ENCODE measurements at places on chromosomes 4 and X.

DNA sequence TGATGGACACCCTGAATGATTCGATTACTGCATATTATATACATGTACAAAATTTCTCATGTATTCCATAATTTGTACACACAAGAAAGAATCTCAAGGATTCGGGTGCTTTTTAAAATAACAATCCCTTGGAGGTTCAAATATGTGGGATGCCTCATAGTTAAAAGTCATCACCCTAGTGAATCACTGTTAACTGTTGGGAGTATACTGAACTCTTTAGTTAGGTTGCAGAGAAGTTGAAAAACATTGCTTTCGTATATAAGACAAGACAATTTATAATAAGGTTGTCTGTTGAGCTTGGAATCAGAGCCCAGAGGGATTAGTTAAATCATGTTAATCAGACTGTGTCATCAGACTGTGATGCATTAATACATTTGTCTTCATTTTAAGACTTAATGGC is 15.6 kb downstream of the DCK start:
- DNase-seq, result no peak

DNA sequence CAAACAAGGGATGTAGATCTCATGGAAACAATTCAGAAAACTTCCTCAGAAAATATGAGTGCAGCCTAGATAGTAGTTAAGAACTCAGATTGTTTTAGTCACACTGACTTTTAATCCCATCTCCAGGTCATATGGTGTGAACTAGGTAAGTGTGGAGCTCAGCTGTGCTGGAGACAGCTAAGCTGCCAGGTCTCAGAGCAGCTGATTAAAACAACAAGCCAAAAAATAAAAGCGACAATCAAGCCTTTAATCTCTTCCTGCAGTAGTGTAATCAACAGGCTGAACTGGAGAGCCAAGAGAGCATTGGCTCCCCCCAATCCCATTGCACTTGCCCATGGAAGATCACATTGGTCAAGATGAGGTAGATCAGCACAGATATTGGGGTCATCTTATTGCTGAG is 98.3 kb upstream of the ATOH1 start:
- DNase-seq, result no peak

DNA sequence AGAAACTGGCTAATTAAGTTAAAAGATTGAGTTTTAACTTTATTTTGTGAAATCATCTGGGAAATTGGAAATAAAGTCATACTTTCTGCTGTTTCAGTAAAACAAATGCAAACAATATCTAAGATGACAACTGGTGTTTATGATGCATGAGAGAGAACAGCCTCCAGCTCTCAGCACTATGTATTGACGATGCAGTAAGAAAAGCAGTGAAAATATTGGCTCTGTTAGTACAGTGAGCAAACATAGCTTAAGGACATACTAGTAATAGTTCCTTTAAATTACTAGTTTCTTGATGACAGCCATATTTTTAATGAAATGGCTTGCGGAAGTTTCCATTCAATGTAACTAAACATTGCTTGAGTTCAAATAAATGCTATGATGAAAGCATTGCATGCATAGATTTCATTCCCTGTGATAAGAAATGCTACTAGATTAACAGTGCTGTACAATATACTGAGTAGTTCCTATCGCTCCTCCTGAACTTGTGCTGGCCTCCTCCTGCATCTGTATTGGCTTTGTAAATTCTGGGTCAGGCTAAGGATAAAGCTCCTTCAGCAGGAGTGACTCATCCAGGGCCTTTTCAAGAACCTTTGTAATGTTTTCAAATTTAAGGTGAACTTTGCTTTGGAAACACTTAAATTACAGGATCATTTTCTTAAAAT is 11.6 kb downstream of the ARHGAP24 start:
- no peak for DNase-seq

DNA sequence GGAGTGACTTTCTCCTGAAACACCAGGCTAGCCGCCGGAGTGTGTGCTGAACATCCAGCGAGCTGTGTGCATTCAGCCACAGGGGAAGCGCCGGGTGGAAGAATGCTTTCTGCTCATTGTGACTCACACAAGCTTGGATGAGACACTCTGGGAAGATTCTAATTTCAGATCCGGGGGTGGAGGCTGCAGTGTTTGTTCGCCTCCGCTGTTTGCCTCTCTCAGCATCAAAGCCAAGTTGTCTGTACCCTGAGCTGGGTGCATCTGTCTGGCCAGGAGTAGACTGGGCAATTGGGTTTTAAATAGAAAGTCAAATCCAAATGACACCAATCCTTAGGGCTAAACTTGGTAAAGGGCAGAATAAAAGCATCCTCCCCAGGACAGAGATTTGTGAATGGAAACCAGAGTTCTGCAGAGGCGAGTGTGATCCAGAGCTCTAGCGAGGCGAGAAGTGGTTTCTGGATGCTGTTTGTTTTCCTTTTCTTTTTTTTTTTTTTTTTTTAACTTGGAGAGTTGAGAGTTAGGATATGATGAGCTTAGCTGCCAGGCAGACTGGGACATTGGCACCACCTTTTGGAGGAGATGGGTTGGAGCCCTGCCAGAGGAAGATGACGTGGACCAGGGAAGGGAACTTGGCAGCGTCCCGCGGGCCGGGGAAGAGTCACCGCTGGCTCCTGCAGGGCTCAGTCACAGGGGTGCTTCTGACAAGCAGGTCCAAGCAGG is 196.0 kb upstream of the PSAPL1 start:
- no peak for DNase-seq

- DNase-seq, result no peak
Measured at GRCh38 chrX:150253959-150254620, 109.0 kb upstream of the MAMLD1 start.

GRCh38 chr4:19776021-19776459 is 475.7 kb upstream of the SLIT2 start:
- DNase-seq, result no peak

DNA sequence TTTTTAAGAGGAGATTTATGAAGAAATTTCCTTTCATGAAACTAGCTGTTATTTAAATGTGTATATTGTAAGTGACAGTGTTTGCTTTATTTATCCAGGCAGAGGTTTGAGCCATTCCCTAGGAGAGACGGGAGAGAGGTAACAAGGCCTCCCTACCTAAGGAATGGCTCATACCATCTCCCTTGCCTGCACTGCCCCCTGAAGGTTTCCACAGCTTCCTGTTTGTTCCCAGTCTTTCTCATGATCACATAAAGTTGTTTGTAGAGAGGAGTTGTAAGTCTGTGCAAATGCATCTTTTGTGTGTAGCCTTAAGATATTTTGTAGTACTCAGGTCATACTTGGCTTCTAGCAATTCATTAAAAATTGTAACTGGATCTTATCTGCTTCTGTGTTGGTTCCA is 1504.5 kb upstream of the PCDH10 start:
- no peak for DNase-seq
